ENCODE measurements at places on chromosomes 4 and X.
A peak's percentile ranks its signal among the peaks of the same experiment; 100 is the strongest.

GRCh38 chr4:14749910-14750309 lies 252.4 kb upstream of the CPEB2 start:
- peak; percentile 1 for DNase-seq

GRCh38 chrX:39733745-39734144 lies 364.0 kb downstream of the BCOR start:
- DNase-seq = no peak

DNA sequence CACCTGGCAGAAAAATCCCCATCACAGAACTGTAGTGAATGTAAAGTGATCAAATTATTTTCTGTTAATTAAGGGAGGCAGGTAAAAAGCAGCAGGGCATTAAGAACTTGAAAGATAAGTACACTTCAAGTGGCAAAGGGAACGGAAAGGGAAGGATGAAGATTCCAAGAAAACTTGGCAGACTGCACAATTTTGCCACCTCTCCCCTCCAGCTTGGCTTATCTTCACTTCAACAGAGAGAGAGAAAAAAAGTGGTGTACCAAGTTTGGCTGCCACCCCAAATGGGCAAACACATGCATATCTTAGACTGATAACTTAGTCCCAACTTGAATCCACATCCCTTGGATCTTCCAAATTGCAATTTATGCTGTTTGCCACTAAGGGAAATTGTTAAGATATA lies 598.1 kb upstream of the ACTRT1 start:
- no peak for DNase-seq

DNA sequence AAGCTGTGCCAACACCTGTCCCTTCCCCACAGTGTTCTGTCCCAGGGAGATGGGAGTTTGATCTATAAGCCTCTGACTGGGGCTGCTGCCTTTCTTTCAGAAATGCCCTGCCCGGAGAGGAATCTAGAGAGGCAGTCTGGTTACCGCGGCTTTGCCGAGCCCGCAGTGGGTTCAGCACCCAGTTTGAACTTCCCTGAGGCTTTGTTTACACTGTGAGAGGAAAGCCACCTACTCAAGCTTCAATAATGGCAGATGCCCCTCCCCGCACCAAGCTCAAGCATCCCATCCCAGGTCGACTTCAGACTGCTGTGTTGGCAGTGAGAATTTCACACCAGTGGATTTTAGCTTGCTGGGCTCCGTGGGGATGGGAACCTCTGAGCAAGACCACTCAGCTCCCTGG lies 33.3 kb upstream of the ARSJ start:
- no peak for DNase-seq

DNA sequence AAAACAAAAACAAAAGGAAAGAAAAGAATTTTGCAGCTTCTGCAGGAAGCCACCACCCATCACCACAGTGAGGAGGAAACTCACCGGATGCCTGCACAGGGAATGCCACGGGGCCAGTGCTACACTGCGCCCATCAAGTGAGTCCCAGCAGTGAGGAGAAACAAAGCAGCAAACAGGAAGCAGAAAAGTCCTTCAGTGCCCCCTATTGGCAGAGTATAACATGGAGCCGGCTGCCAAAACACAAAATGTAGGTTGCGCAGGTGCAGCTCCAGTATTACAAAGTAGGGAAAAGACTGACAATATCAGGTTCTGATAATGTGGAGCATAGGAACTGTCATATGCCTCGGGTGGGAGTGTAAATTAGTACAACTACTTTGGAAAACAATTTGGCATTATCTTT lies 23.3 kb upstream of the SCML2 start:
- DNase-seq = peak; percentile 47

- DNase-seq = no peak
Observed at GRCh38 chrX:150648296-150648940, 44.8 kb upstream of the MTMR1 start.

- no peak for DNase-seq
Observed at GRCh38 chr4:7351014-7351413, 83.7 kb downstream of the PSAPL1 start.

DNA sequence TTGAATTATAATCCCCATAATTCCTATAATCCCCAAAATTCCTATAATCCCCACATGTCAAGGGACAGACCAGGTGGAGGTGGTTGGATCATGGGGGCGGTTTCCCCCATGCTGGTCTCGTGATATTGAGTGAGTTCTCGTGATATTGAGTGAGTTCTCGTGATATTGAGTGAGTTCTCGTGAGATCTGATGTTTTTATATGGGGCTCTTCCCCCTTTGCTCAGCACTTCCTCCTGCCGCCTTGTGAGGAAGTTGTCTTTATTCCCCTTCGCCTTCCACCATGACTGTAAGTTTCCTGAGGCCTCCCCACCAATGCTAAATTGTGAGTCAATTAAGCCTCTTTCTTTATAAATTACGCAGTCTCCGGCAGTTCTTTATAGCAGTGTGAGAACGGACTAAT lies 36.6 kb upstream of the GPR78 start:
- DNase-seq = no peak

DNA sequence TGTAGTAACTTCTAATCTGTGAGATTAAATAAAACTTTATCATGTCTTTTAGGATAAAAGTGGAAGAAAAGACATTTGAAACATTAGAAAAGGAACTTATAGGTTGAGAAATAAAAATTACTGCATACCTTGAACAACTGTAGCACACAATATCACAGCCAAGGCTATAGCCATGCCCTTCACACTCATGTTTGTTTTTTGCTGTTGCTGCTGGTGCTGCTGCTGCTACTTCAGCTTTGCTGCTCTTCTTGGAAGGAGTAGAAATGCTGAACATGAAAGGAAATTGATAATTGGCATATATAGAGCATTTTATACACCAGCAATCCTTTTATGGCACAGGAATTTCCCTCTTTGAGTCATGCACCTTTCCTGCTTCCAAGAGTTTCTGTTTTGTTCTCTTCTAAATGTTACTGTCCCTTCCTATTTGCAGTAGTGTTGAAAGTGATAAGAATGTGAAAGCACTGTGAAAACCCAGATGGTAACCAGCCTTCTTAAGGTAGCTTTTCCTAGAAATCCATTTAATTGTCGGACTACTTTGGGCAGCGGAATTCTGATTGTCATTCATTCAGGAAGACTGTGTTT lies at the start of gene CXCL11:
CXCL11 (minus strand) TSS at position 272 of the 582 bp plus-strand sequence; CDS start at position 189, 83 bp downstream.
- DNase-seq = no peak

DNA sequence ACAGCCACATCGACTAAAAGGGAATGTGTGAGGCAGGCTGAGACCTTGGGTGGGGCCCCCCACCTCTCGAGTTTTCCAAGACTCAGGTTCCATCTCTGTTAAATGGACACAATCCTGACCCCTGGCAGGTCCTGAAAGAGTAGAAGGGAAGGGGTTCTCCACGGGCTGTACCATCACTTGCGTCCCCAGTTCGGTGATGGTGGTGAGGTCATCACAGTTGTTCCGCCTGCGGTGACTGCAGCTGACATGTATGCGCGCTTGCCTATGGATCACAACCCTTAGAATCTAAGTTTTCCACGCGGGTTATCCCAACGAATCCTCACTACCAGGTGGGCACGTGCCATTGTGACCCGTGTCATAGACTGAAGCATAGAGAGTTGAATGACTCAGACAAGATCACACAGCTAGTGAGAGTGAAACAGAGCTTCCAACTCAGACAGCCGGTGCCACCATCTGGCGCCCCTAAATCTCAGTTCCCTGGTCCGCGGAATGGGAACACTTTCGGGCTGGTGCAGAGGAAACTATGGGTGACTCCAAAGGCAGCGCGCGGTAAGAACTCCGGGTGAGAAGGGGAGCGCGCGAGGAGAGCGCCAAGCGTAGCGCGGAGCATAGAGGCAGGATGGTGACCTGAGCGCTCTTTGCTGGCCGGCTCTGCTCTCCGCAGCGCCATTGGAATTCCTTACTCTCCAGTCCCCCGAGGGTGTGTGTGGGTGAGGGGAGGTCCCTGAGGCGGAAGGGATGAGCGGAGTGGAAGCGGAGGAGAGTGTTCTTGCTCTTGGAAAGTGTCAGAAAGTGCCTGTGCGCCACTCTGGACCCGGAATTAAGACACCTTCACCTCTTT lies 10.5 kb downstream of the MSX1 start:
- no peak for DNase-seq

DNA sequence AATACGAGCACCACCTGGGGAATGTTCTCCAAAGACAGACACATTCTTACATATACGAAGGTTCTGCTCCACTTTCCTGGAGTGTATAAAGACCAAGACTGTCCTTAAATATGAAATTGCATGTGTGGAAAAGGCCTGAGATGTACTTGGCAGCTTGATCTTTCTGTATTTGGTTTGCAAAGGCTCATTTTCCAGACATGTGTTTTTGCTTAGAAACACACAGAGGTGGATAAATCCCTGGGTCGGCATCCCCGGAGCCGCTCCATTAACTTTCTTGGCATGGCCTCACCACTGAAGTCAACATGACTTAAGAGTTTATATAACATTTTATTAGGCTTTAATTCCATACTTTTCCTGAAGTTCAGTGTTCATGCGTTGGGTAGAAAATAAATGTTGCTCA lies 239.4 kb downstream of the LDB2 start:
- no peak for DNase-seq

DNA sequence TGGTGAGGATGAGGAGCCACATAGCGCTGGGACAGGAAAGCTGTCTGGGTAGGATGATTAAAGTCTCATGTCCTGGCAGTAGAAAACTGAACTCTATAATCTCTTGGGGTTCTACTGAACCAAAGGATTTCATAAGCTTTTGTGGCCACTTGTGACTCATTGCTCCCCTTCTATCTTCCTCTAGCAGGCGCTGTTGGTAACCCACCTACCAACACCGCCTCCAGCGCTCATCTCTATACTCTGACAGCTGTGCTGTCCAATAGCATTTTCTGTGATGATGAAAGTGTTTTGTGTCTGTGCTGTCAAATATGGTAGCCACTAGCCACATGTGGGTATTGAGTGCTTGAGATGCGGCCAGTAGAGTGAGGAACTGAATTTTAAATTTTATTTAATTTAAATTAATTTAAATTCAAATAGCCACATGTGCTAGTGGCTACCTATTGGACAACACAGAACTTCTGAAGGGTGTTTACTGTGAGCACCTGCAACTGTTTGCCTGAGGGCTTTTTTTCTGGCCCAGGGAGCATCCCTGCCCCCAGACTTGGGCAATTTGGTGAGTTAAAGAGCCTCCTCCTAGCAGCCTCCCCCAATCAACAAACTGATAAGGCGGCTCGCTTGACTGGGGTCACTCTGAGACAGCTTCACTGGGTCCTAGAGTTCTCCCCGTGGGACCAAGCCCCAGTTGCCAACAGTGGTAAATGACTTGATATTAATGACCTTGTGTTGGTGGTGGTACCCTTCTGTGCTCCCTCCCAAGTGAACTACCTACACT lies 169.2 kb upstream of the ATP6AP2 start:
- DNase-seq = no peak

DNA sequence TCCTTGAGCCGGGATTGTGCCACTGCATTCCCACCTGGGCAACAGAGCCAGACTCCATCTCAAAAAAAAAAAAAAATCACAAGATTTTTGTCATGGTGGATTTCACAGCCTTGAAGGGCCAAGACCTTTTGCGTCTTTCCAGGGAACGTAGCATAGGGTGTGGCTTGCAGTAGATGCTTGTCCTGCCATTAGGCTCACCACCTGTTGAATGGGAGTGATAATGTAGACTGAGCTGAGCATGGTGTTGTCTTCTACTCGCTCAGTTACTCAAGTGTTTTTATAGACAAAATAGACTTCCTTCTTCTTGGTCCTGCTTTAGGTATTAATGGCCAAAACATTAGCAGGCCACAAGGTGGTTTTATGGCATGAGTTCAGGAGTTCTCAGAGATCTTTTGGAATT lies 40.8 kb downstream of the JADE1 start:
- DNase-seq = no peak

DNA sequence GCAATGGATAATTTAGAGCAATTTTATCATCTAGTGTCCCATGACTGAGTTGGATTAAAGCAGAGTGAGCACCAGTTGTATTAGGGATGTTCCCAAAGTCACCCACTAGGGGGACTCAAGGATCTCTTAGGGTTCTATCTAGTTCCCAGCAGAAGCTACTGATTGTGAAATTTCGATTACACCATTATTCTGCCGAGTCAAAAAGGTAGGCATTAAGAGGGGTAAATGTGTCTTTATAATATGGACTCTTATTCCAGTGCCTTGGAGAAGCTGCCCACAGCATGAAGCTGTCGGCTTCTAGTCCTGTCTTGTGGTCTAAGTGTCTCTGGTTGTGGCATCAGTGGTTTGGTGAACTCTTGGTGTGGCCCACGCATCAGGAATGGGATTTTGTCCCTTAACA lies 53.3 kb downstream of the RGS12 start:
- DNase-seq = peak; percentile 47

- no peak for DNase-seq
Observed at GRCh38 chr4:32485956-32486355, 1765.8 kb downstream of the PCDH7 start.

DNA sequence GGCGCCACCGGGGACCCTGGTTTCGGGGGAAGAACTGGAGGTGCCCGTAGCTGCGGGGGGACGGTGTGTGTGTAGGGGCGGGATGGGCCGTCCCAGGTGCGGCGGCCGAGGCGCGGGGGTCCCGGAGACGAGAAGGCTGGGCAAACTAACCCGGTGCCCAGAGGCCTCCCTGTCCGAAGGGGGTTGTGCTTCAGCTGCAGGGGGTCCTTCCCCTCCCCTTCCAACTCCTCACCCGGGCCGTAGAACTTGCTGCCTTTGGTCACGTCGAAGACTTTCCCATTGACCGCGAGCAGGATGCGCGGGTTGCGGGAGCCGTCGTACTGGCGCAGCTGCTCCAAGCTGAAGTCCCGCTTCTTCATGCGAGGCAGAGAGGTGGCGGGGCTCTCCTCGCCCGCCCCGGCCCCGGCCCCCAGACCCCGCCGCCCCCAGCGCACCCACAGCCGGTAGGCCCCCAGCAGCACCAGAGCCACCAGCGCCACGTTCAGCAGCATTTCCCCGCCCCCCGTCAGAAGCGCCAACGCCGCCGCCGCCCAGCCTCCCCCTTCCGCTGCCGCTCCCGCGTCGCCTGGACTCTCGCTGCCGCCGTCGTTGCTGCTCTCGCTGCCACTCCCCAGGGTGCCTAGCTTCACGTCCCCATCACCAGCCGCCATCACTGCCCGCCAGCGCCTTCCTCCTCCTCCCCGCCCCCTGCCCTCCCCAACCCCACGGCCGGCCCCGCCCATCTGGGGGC lies at the start of gene PGRMC2:
PGRMC2 (minus strand) TSS at position 673 of the 730 bp plus-strand sequence; CDS start at position 650, 23 bp downstream.
- peak; percentile 10 for DNase-seq

DNA sequence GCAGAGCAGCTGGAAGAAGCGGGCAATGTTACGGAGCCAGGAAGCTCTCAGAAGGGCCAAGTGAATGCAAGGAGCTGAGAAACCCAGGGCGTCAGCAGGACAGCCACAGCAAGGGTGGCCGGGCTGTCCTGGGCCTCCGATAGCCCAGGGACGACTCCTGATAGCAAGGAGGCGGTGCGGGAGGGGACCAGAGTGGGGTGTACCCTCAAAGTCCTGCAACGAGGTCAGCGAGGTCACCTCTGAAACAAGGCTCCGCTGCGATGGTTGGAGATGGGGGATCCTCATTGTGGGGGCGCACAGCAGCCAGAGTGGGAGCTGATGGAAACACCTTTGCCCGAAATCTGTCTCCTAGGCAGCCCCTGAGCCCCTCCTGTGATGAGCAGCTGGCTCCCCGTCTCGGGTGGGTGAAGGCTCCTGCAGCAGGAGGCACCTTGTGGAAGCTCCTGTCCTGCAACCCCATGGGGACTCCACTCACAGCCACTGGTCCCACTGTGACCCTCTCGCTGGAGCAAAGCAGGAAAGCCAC lies 4.3 kb upstream of the CCNQ start:
- no peak for DNase-seq

GRCh38 chr4:112881842-112882241 lies 167.6 kb upstream of the ANK2 start:
- DNase-seq = no peak

- DNase-seq = no peak
Observed at GRCh38 chrX:44723426-44723825, 120.4 kb upstream of the DUSP21 start.

- no peak for DNase-seq
Observed at GRCh38 chr4:176902710-176903323, 110.1 kb upstream of the VEGFC start.

- DNase-seq = no peak
Observed at GRCh38 chrX:155715141-155715540, 102.4 kb upstream of the TMLHE start.

Measured in stimulated activated CD4-positive, alpha-beta T cell treated with anti-CD3 and anti-CD28 coated beads, Interleukin-12 subunit alpha, Interleukin-12 subunit beta, amount 100 ng/mL, for 48 hours (primary cell).